Breast epithelium (tissue), 4 donors: ENCODE measurements at places on chromosomes 12 and 14. TPM values are rescaled to one million over a fixed set of nuclear protein-coding genes. Genes with fewer than 3 reads are reported as not detected.

Gene LPAR5
- total RNA-seq: 1.8 TPM

Gene OSBPL8
- 77.6 TPM for total RNA-seq

Gene RASSF8
- 42.6 TPM for total RNA-seq

Gene SDSL
- 4.8 TPM for total RNA-seq

Gene MED6
- 45.6 TPM for total RNA-seq

Gene WNT5B
- total RNA-seq: 11.9 TPM

Gene LGALS3
- 580 TPM for total RNA-seq

Gene CCDC175
- 0.33 TPM for total RNA-seq

GRCh38 chr14:94009767-94010166 lies 12.7 kb downstream of the CCDC197 start:
- no peak for DNase-seq

DNA sequence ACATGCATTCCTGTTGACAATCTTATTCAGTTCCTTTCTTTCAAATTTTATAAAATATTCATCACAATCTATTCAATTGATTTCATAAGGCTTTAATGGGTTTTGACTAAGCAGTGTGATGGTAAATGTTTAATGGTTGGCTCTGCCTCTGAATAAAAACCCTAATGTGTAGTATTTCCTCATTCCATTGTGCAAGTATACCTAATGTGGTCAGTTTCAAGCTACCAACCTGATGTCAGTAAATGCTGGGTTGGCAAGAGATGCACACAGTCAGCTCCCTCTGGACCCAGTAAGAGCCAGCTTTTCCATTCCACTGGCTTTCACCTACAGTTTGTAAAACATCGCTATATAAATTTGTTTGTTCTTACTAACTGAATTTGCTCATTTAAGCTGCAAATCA lies 53.9 kb downstream of the METTL25 start:
- no peak for DNase-seq

DNA sequence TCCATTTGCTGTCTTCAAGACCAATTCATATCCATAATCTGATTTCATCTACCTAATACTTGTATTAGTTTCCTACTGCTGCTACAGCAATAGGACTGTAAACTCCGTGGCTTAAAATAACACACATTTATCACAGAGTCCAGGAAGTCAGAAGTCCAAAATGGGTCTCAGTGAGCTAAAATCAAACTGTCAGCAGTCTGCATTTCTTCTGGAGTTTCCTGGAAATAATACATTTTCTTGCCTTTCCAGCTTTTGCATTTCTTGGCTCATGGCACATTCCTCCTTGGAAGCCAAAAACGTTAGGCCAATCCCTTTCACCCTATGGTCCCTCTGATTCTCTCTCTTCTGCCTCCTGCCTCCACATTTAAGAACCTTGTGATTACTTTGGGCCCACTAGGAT lies 239.8 kb downstream of the PRKD1 start:
- no peak for DNase-seq

DNA sequence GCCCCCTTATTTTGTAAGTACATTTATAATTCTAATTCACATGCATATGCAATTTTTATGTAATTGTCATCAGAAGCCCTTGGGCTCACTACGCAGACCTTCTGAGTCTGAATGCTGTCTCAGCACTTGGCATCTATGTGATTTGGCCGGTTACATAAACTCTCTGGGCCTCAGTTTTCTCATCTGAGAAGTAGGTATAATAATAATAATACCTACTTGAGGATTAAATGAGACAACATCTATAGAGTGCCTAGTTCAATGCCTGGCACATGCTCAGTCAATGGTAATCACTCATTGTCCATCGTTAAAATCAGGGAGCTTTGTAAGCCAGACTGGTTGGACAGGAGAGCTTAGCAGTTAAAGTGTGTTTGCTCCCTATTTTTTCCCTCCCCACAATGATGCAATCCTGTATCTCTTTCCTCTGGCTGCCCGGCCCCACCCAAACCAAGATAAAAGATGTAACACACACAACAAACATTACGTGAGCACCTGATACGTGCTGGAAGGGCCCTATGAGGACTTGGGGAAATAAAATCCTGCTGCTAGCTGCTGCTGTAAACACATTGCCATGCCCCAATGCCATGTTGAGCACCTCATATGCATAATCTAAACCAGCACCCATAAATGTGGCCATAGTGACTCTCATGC lies 235.0 kb downstream of the CRADD start:
- DNase-seq: no peak

DNA sequence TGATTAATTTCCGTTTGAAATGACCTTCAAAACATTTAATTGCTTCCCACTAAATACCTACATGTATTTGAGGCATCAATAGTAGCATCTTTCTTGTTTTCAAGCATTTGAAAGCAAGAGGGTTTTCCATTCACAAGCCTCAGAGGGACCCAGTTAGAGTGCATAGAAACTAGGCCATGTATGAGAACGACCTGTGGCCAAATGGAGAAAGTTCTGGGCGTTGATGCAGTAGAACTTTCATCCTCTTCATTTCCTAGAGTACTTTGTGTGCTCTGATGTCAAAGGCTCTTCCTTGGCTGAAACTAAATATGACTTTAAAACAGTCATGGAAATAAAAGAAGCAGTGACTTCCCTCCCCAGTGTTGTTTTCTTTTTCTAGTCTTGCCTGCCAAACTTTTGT lies 944 bp upstream of the DHRS7 start:
- no peak for DNase-seq
